ENCODE measurements at places on chromosomes 7 and 10.

DNA sequence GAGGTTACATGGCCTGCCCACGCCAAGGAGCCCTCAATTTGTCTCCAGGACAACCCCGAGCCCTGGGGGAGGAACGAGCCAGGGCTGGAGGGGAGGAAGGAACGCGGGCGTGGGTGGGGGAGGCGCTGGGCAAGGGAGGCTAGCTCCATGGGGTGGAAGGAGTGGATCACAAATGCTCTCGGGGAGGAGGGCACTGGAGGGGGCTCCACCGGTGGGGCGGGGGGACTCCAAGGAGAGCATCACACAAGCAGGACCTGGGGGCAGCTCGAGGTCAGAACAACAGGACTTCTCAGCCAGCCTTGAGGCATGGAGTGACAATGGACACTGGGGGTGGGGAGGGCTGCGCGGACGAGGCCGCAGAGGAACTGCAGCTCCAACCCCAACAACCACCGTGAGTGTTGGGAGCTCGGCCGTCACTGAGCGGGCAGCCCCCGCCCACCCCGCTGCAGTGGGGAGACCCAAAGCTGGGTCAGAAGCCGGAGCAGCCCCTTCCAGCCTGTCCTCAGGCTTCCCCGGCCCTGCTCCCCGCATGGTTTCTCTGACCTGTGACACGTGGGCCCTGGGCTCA is 41.1 kb downstream of the STK32C start:
- DNase-seq: no peak

DNA sequence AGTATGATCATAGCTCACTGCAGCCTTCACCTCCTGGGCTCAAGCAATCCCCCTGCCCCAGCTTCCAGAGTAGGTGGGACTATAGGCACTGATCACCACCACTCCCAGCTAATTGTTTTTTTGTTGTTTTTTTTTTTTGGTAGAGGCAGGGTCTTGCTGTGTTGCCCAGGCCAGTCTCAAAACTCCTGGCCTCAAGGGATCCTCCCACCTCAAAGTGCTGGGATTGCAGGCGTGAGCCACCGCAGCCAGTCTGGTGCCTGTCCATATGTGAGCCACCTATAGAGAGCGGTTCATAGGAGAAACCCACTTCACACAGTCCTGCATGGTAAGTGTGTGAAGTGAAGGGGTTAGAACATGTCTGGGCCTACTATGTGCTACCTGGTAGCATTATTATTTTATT is 47.5 kb downstream of the SLC29A4 start:
- DNase-seq: no peak

DNA sequence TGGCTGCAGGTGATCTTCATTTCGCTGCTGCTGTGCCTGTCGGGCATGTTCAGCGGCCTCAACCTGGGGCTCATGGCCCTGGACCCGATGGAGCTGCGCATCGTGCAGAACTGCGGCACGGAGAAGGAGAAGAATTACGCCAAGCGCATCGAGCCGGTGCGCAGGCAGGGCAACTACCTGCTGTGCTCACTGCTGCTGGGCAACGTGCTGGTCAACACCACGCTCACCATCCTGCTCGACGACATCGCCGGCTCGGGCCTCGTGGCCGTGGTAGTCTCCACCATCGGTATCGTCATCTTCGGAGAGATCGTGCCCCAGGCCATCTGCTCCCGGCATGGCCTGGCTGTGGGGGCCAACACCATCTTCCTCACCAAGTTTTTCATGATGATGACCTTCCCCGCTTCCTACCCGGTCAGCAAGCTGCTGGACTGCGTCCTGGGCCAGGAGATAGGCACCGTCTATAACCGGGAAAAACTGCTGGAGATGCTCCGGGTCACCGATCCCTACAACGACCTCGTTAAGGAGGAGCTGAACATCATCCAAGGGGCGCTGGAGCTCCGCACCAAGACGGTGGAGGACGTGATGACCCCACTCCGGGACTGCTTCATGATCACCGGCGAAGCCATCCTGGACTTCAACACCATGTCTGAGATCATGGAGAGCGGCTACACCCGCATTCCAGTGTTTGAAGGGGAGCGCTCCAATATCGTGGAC is 1.3 kb downstream of the CNNM2 start:
- DNase-seq: no peak

- DNase-seq: no peak
These were observed at the start of gene INA for GRCh38 chr10:103276896-103277712. Gene INA, plus strand, starts transcription at chr10:103277138. Its CDS starts 74 bp downstream, at chr10:103277212.

DNA sequence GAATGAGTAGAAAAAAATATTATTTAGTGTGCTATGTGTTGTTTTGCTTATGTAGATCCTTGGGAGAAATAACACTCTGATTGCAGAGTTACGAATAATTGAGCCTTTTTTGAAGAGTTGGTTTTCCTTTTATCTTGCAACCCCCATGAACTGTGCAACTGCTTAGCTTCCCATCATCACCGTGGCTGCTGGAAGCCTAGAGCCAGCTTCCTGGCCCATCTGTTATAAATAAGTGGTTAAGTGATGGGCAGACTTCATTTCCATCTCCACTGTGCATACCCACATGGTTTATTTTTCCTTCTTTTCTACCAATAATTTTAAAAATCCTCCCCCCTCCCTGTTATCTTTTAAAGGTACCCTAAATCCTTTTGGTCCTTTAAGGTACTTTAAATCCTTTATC is 554.9 kb upstream of the GALNT17 start:
- no peak for DNase-seq
